ENCODE measurements at places on chromosomes 1 and 21.

- DNase-seq = no peak
Measured at GRCh38 chr1:212712451-212713303, 13.0 kb upstream of the BATF3 start.

- no peak for DNase-seq
Measured at GRCh38 chr1:240020871-240021270, 70.8 kb upstream of the FMN2 start.

DNA sequence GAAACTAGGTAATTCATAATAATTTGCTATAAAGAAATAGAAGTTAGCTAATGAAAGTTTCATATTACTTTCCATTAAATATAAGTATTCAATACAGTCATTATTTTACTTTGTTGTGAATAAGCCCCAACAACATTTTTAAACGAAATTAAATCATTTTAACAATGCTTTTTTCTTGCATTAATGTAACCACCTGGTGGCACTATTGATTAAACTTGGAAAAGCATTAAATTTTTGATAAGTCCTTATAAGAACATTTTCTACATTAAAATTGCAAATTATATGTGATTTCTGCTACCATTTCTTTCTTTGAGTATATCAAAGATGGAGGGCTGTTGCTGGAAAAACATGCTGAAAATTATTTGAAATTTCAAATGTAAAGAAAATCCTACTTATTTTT, 918.8 kb upstream of the TMPRSS15 start:
- DNase-seq = no peak

DNA sequence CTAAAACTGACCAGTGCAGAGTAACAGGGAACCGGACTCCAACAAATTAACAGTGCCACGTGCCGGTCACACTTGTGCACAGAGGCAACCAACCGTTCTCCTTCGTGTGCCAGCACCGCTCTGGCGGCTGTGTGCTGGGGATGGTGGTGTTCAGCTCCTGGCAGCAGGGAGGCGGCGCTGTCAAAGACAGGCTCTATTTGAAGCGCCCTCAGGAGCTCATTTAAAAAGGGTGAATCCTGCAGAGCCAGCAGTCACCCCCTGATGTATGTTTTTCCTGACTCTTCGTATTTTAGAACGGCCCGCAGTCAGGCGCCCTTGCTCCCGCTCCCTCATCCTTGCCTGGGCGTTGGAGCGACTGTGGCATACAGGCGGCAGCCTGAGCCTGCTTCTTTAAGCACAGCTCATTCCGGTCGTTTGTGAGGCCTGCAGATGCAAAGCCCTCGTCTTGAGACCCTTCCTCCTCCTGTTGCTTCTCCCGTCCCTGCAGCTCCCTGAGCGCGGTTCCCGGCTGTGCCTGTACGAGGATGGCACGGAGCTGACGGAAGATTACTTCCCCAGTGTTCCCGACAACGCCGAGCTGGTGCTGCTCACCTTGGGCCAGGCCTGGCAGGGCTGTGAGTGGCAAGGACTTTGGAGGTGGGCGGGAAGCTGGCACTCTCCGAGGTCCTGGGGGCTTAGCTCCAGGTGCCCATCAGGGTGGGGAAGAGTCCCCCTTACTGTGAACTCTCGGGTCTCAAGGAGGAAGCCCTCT, 1.1 kb downstream of the DFFB start:
- no peak for DNase-seq

GRCh38 chr1:57270927-57271698, 152.7 kb downstream of the DAB1 start:
- no peak for DNase-seq

DNA sequence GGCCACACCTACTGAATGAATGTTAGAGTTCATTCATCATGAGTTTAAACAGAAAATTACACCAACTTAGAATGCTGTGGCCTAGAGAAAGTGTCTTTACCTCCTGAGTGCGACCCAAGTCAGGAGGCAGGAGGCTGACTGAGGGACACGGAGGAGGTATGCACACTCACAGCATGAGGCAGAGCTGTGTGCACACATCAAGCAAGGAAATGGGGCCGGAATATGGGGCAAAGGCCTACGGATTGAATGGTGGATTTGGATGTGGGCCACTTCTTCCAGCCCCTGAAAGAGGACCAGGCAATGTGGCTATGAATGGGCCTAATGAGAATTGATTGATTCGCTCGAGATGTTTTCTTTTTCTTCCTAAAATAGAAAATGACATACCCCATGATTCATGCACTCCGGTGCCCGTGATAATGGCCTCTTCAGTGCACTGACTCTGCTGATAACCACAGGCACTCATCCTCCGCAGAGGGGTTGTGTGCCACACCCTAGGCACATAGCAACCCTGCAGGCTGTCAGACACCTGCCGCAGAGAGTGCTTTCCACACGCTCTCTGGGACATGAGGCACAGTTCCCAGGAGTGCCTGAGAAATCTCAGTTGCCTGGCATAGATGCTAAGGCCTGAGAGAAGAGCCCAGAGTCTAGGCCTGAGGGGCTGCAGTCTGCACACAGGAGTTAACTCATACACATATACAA, 155.5 kb downstream of the GLUL start:
- DNase-seq = no peak

DNA sequence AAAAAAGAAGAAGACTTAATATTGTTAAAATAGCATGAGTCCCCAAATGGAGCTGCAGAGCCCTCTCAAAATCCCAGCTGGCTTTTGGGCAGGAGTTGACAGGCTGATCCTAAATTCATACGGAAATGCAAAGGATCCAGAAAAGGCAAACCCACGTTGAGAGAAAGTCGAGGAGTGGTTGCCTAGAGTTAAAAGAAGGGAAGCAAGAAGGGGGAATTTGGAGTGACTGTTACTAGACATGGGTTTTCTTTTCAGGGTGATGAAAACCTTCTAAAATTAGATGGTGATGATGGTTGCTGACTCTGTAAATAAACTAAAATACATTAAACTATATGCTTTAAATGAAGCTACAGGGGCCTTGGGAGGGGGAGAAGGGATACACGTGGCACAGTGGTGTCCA, 1.6 kb downstream of the DNMT3L start:
- no peak for DNase-seq

DNA sequence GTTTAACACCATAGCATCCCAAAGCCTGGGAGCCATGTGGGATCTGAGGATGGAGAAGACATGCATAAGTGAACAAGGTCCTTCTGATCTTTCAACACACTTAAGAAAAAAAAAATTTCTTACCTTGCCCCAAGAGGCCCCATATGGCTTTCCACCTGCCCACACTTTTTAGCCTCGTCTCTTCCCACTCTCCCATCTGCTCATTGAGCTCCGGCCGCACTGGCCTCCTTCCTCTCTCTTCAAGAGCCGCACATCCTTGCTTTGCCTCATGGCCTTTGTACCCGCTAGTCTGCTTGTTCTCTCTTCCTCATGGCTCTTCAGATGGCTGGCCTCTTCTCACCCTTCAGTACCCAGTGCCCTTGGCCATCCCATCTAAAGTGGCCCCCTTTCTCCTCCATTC, 70.2 kb upstream of the PDE4B start:
- no peak for DNase-seq

- DNase-seq = no peak
Measured at GRCh38 chr21:26529526-26529925, 43.6 kb downstream of the CYYR1 start.

DNA sequence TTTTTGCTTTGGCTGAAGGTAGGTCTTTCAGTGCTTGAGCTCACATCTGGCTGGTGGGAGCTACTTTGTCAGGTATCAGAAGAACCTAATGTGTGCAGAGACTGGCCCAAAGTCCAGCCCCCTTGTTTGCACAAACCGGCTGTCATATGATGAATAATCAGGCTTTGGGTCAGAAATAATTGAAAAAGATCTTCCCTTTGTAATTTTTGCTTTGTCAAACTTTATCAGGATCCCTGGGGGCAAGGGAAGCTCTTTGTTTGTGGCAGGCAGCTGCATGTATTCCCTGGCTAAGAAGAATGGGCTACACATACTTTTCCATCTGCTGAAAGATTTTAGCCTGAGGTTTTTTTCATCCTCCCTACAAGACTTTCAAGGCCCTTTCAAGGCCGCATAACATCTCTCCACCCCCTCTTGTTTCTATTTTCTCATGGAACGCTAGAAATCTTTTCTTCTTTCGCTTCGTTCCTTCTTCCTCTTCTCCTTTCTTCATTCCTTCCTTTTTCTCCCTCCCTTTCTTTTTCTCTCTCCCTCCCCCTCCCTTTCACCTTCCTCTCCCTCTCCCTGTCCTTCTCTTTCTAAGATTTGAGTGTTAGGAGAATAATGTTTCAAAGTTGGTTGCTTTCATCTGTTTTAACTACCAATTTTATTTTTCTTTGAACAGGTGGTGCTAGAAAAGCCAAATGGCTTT, 25.5 kb downstream of the TUFT1 start:
- no peak for DNase-seq

DNA sequence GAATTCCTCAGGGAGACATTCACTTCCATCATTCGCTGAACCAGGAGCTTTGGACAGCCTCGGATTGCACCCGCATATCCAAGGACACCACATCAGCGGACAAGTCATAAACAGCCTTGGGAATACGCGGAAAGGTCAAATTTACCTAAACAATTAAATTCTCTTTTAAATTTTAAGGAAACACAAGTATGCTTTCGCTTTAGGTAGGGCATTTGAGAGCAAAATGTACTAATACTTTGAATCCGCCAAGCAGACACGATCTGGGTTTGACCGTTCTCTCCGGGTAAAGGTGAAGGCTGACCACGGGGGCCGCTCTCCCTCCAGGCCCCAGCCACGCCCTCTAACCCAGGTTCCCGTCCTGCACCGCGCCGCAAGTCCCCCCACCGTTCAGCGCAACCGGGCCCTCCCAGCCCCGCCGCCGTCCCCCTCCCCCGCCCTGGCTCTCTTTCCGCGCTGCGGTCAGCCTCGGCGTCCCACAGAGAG, 479 bp upstream of the ACADM start:
- peak; percentile 48 for DNase-seq

GRCh38 chr1:241834733-241835377, 13.1 kb upstream of the EXO1 start:
- DNase-seq = no peak

DNA sequence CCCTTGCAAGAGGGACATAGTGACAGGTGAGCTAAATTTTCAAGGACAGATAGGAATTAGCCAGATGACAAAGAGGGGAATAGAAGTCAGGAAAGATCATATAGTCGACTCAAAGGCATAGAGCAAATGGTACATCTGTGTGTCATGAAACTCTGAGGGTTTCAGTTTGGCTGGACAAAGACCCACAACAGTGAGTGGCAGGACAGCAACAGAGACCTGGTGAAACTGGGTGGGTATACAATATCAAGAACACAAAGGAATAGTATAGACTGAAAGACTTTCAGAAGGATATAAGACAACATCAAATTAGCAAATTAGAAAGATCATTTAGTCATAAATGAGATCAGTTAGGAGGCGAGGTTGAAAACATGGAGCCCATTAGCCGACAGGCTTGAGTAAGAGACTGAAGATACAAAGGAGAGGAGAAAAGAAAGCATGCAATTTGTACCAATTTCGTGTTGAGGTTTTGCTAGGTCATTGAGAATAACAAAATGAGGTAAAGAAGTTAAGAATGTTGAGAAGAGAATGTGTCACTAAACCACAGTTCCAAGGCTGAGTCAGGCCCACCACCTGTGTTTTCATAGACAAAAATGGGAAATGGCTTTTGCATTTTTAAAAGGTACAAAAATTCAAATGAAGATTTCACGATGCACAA, 213.8 kb downstream of the HHIPL2 start:
- no peak for DNase-seq

- no peak for DNase-seq
Measured at GRCh38 chr1:227919906-227920305, 27.8 kb downstream of the WNT9A start.

GRCh38 chr1:60950224-60951063, 131.9 kb upstream of the NFIA start:
- DNase-seq = no peak

- DNase-seq = no peak
Measured at GRCh38 chr1:12578860-12579422, 39.1 kb downstream of the DHRS3 start.

DNA sequence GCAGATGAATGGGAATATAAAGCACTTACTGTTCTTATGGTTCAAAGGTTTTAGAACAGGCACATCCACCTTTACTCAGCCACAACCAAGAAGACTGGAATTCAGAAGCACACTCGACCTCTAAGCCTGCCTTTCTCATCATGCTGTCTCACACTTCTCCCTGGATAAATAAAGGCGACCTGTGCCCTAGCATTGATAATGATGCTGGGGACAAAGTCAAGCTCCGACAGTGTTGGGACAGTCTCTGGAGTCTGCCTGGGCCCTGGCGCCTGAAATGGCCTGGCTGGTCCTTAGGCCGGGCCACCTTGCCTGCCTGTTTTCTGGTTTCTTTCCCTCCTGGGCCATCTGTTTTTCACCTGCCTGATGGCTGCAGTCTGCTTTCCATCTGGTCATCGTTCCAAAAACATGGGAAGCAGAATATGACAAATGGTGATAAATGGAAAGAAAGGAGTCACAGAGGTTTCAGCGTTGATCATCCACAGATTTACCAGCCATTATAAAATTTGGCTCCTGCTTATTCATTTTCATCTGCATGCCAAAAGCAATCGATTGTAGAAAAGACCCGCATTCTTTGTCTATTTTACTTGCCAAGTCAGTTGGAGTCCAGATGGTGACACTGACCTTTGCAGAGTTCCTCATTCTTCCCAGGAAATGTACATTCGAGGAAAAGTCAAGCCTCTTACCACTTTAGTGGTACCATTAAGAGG, 91.2 kb upstream of the KCNJ15 start:
- DNase-seq = no peak

GRCh38 chr1:156767879-156768604, 707 bp downstream of the PRCC start:
- no peak for DNase-seq

DNA sequence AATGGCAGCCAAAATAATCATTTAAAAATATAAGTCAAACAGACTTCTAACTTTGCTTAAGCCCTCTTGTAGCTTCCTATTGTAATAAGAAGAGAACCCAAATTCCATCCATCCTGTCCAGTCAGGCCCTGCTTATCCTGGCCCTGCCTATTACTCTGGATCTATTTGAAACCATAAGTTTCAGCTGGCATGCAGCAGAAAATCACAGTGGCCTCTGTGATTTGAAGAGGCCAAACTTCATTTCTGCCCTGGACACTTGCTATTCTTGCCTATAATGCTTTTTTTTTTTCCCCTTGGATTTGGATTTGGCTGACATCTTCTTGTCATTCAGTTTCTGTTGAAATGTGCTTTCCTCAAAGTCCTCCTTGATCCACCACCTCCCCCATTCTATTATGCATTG, 642.8 kb downstream of the USP25 start:
- DNase-seq = no peak

DNA sequence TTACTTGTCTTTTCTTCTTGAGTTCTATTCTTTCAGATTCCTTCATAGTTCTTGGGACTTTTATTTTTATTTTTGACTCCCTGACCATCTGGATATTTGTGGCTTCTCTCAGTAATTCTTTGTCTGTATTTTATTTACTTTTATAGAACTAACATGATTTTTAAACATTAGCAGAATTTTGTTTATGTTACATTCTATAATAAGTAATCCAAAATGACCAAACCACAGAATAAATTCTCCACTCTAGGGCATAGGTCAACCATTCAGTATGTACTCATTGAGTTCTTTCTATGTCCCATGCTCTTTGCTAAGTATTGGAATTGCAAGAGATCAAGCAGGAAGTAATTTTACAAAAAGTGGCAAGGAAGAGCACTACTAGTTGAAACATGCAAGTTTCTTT, 969.0 kb downstream of the TTLL7 start:
- no peak for DNase-seq
